Activated T-helper 9 cell treated with anti-CD3 and anti-CD28 coated beads, Interleukin-2, amount 50 U/mL, for 16 hours (primary cell): ENCODE measurements at places on chromosomes 12 and 14.

DNA sequence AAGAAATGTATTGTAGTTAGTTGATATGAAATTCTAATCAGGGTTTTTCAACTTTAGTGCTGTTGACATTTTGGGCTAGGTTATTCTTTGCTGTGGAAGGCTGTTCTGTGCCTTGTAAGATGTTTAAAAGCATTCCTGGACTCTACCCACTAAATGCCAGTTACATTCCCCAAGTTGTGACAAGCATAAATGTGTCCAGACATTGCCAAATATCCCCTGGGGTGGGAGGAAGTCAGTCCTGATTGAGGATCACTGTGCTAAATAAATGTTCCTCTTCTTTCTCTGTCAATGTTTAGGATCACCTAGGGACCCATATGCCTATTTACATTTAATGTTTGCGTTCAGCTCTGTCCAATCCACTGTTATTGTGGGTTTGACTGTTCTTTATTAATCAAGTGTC, 268.3 kb downstream of the TMTC2 start:
- DNase-seq, result no peak

DNA sequence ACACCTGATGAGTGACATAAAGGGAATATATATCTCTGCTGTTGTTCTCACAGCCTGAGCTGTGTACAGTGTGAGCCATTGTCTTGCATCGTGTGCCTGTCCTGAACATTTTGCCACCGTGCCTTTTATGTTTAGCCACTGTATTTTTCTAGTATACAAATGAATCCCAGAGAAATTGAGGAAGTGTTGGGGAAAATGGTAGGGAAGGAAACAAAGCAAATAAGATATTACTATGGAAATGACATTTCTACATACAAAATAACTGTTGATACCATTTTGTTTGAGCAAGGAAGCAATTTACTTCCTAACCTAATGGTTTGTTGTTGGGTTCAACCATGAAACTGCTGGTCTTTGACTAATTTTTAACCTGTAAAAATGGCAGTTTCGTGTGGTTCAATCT, 5.5 kb downstream of the PSMA6 start:
- no peak for DNase-seq

- DNase-seq, result no peak
Observed at GRCh38 chr14:89674936-89675335, 257.9 kb upstream of the FOXN3 start.

DNA sequence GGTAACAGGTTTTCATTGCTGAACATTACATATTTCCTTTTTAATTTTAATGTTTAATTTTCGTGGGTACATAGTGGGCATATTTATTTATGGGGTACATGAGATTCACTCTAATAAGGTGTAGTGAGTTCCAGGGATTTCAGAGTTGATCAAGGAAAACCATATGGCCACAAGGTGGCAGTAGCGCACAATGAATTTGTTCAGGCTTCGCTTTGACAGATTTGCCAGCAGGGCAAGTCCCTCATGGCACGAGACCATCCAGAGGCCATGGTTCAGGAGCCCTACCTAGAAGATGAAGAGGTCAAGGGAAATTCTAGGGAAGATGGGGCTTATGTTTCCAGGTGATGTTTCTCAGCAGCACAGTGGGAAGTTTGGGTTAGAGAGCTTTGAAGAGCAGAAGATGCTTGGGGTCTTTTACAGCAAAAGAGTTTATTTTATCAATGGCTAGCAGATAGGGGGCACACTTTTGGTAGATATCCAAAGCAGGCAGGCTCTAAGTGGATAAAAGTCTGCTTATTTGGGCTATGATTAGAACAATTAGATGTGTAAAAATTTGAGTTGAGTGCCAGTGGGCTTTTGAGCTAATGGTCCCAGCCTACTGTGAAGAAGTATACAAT, 1004.4 kb downstream of the AACS start:
- DNase-seq, result no peak

DNA sequence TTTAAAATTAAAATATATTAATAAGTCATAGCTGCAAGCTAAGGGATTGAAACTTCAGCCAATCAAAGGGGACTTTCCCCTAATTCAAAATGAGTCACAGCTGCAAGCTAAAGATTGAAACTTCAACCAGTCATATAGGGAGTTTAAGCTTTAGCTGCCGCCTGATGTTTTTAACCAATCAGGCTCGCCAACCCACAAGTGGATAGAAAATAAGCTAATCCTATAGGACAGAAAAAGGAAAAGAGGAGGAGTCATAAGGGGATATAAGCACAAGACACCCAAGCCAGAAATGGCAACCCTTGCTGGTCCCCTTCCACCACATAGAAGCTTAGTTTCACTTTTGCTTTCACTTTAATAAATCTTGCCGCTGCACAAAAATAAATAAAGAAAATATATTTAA, 1154.6 kb downstream of the GALC start:
- DNase-seq, result no peak

- DNase-seq, result no peak
Observed at GRCh38 chr12:12533238-12533829, 29.3 kb downstream of the DUSP16 start.

GRCh38 chr14:38405851-38406635, 150.2 kb upstream of the CLEC14A start:
- DNase-seq, result no peak

DNA sequence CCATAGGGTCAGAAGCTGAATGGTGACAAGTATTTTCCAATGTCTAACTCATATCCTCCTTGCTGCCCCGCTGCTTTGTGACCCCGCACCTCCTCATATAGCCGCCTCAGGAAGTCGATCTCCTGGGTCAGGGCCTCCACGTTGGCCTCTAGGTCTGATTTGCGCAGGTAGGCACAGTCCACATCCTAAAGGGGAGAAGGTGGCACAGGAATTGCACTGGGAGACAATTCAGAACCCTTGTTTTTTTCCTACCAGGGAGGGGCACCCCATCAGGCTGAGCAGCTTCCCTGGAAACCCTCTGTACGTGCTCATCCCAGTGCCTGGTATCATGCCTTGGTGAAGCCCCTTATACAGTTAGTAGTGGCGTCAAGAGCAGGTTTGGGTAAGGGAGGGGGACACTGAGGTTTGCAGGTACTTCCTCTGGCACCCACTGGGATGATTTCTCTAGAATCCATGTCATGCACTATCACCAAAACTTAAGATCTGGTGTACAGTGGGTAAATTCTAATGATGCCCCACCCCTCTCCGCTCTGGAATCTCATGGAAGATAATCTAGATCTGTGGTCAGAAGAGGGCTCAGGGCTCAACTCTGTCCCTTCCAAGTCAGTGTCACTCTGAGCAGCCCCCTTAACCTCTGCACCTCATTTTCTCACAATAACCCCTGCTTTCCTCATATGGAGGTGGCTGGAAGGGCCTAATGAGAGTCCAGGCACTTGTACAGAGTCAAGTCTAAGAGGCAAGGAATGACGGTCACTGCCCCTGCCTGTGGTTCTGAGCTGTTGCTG, 20.1 kb upstream of the KRT86 start:
- no peak for DNase-seq

DNA sequence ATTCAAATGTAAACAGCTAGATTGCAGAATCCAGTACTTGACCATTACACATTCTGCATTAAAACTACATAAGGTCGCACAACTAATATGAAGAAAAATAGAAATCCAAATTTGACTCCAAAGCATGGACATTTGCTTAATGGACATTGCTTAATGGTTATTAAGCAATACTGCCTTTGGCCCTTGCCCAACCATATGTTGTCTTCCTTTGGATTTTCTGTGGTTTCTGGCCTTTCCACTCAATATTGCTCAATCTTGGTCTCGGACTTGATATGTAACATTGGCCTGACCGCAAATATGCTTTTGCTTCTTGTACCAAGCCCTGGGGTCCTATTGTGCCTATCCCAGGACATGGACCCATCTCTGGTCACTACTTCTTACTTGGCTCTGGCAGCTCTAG, 67.2 kb downstream of the PTPRR start:
- no peak for DNase-seq

- DNase-seq, result no peak
Observed at GRCh38 chr12:26845057-26845666, 12.2 kb upstream of the ITPR2 start.

DNA sequence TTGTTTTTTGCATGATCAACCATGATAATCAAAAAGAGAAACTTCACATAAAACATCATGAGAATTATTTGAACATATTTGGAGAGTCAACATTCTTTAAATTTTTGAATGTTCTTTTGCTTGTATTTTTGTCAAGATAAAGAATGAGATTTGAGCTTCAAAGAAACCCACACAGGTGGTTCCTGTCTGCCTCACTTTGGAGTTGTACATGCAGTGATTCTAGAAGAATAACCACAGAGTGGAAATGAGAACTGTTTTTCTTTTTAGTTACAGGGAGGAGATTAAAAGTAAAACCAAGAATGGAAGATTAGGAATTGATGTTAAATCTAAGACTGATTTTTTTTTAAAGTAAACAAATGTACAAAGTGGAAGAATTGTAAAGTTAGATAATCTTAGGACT, 2.3 kb upstream of the ZNF705A start:
- DNase-seq, result no peak

GRCh38 chr14:29016050-29016900, 249.7 kb downstream of the FOXG1 start:
- no peak for DNase-seq

DNA sequence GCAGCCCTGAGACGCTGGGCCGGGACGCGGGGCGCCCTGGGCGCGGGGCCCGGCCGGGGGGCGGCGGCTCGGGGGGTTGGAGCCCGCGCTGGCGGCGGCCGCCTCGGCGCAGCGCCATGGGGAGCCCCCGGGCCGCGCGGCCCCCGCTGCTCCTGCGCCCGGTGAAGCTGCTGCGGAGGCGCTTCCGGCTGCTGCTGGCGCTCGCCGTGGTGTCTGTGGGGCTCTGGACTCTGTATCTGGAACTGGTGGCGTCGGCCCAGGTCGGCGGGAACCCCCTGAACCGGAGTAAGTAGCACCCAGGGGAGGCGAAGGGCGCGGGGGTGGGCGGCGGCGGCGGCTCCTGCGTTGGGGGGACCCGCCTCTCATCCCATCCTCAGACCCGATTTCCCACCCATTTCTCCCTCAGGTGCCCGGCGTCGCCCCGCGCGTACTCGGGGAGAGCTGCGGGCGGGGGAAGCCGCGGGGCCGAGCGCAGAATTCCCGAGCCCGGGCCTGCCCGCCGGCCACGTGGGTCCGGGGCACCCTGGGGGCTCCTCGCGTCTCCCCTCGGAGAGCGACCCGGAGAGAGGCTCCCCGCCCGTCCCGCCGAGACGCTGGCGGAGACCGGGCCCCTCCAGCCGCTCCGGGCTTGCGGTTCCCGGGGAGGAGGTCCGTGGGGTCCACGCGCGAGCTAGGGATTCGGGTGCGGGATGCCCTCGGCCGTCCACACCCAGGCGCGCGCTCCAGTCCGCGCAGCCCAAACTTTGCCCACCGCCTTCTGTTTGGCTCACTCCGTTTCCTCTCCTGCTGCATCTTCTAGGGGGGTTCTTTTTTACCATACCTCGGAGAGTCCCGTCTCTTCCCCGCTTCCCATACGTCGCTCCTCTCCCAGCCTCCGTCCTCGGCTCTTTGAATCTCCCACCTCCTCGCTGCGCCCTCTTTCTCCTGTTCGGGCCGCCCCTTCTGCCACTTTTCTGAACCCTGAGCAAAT, 807 bp downstream of the B4GALNT3 start:
- peak; percentile 6 for DNase-seq

GRCh38 chr14:38208618-38209562, 1.2 kb downstream of the SSTR1 start:
- DNase-seq, result no peak

DNA sequence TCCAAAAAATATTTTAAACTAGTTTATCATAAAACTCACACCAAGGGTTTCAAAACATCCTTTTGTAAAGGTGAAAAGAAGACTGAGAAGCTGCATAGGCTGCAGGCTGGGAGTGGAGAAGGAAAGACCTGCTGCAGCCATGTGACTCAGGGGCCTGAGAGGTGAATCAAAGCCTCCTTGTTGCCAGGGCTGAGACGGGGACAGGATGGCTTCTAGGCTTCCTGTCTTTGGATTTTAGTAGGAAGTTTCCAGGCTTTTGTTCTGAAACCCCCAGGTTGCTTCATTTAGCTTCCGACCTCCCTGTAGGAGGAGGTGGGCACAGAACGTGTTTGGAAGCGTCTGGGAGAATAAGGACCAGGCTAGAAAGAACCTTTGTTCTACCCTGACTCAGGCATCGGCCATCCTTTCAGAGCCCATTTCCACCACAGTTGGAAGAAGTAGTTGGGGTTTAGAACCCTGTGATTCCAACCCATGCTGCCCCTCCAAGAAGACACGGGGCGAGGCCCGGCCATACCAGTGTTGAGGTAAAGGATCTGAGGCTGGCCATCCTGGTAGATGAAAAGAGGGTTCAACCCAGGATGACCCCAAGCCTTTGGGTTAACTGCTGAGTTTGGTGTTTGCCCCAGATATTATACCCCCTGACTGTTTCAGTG, 122.4 kb downstream of the SLC25A47 start:
- DNase-seq, result no peak

DNA sequence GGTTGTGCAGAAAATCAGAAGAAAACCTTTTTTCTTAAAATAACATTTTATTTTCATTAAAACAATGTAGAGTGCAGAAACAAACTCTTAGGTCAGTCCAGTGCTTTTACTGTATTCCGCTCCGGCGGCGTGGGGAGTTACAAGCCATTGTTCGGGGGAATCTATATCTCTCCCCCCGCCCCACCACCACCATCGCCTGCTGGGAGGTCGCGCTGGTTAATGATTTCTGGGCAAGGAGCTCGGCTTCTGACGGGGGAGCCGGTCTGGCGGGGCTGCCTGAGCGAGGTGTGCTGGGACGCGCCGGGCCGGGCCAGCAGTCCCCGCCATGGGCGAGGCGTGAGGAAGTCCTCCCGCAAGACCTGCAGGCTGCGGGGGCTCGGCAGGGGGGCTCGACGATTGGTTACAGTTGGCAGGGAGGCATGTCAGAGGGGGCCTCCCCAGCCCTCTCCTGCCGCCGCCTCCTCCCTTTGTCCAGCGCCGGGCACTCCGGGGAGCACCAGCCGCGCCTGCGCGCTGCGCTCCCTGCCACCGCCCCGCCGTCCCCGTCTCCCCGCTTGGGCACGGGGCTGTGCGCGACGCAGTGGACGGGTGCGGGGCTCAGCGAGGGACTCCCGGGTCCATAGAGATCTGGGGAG, 1.0 kb upstream of the DUSP6 start:
- peak; percentile 21 for DNase-seq

DNA sequence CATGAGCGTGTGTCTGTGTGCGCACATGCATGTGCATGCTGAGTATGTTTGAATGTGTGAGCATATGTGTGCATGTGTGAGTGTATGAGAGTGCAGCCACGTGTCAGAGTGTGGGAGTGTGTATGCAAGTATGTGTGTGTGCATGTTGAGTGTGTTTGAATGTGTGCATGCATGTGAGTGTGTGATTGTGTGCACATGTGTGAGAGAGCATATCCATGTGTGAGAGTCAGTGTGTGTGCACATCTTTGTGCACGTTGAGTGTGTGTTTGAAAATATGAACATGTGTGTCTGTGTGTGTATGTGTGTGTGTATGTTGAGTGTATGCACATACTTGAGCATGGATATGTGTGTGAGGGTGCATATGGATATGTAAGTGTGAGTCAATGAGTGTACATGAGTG, 730.8 kb downstream of the VRK1 start:
- DNase-seq, result no peak
